ENCODE measurements at places on chromosomes 2 and 18. TPM values are rescaled to one million over a fixed set of nuclear protein-coding genes. Genes with fewer than 3 reads are reported as not detected.

GRCh38 chr2:156434461-156435291, 1.5 kb upstream of the GPD2 start:
- H3K27ac ChIP-seq: peak overlapping the region; percentile 97
- no peaks in the 10 kb centered on the region for H3K36me3 ChIP-seq
- DNase-seq: peak; percentile 11
- H3K4me1 ChIP-seq: peaks cover 52% of the 10 kb centered on the region

GRCh38 chr18:9890957-9891356, 5.2 kb downstream of the TXNDC2 start:
- H3K36me3 ChIP-seq: no peaks in the 10 kb centered on the region
- H3K4me3 ChIP-seq: no peak overlapping the region
- no peaks in the 10 kb centered on the region for H3K27me3 ChIP-seq
- H3K27ac ChIP-seq: no peak overlapping the region

DNA sequence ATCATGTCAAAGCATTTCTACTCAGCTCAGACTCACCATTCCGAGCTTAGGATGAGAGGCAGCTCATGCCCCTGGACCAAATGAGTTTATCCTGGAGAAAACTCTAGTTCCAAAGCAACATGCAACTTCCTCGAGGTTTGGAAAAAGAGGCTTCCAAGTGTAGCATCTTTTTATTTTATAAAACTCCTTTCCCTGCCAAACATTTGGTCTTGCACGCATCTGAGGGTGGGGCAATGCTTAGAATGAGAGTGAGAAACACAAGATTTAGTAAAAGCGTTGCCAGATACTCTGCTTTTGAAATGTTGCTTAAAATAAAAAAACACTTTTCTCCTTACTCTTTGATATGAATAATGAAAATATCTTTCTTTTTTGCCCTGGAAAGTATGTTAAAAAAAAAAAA, 151.5 kb downstream of the NCKAP5 start:
- H3K27ac ChIP-seq: no peak overlapping the region
- H3K4me1 ChIP-seq: peaks cover 8% of the 10 kb centered on the region

DNA sequence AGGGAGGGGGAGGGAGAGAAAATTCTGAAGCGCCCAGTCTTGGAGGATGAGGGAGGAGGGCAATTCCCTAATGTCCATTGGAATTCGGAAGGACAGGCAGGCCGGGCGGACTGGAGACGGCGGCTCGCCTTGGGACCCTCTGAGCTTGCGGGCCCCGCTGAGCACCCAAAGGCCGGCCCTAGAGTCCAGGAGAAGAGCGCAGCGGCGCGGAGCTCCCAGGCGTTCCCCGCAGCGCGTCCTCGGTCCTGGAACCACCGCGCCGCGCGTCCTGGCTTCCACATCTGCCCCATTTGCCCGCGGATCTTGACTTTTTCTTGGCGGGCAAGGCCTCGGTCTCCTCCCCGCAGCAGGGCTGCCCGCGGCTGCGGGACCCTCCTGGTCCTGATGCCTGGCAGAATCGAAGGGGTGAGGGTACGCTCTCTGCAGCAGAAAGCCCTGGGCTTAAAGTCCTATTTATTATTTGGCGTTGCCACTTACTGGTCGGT, 675 bp upstream of the MLPH start:
- H3K27ac ChIP-seq: peak overlapping the region; percentile 92
- peak overlapping the region; percentile 68 for H3K4me3 ChIP-seq

GRCh38 chr2:20304411-20304810, 46.2 kb downstream of the PUM2 start:
- H3K27me3 ChIP-seq: no peaks in the 10 kb centered on the region
- no peak overlapping the region for H3K27ac ChIP-seq
- H3K4me1 ChIP-seq: no peaks in the 10 kb centered on the region
- peaks cover 75% of the 10 kb centered on the region for H3K36me3 ChIP-seq

Gene ZNF532
- polyA plus RNA-seq: 9.6 TPM
